ENCODE measurements at places on chromosomes 3 and 15.

DNA sequence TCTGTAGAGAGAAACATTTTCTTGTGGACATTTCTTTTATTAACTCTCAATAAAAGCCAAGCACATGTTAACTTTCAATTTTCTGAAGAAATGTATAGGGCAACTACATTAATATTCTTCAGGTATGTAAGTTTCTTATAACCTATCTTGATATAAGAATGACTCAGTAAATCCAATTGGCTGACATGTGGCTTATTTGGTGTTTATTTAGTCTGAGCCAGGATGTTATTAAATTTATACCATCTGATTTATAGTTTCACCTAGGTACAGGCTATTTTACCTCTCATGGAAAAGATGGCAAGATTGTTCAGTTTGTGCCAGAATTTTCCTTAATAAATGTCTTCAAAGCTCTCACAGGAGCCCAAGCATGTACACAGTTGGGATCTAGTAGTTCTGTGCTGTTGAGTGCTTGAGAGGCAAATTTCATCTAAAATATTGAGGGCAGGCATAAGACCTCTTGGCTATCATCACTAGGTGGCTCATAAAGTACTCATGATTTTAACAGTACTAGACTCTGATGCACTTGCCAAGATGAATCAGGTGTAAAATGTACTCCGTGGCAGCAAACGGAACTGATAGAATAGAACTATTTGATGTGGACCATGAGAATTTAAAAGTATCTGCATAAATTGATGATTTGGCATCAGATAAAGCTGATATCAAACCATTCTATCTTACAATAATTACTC lies 631.9 kb downstream of the RBMS3 start:
- DNase-seq, result no peak

- no peak for DNase-seq
Measured at GRCh38 chr3:161770484-161771386, 274.1 kb downstream of the OTOL1 start.

- no peak for DNase-seq
Measured at GRCh38 chr3:186255703-186256331, 106.2 kb downstream of the DGKG start.

DNA sequence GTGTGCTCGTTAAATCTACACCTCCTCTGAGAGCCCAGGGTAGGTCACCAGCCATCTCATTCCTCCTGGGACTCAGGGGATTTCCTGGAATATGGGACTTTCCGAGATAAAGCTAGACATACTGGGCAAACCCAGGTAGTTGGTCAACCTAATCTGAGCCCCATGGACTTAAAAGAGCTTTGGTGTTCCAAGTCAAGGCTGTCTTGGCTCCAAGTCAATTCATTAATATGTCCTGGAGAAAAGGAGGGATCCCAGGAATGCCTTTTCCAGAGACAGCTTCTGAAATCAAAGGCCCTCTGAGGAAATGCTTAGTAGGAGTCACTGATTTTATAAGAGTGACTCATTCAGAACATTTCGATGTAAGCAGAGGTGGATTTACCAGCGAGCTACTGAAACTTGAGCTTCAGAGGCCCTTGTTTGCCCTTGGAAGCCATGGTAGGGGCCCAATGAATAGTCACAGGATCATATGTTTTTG lies 137.3 kb upstream of the UBE2E1 start:
- no peak for DNase-seq

- DNase-seq, result no peak
Measured at GRCh38 chr3:195020921-195021320, 250.0 kb downstream of the XXYLT1 start.

GRCh38 chr15:94186770-94187331 lies 44.5 kb upstream of the MCTP2 start:
- DNase-seq, result no peak

DNA sequence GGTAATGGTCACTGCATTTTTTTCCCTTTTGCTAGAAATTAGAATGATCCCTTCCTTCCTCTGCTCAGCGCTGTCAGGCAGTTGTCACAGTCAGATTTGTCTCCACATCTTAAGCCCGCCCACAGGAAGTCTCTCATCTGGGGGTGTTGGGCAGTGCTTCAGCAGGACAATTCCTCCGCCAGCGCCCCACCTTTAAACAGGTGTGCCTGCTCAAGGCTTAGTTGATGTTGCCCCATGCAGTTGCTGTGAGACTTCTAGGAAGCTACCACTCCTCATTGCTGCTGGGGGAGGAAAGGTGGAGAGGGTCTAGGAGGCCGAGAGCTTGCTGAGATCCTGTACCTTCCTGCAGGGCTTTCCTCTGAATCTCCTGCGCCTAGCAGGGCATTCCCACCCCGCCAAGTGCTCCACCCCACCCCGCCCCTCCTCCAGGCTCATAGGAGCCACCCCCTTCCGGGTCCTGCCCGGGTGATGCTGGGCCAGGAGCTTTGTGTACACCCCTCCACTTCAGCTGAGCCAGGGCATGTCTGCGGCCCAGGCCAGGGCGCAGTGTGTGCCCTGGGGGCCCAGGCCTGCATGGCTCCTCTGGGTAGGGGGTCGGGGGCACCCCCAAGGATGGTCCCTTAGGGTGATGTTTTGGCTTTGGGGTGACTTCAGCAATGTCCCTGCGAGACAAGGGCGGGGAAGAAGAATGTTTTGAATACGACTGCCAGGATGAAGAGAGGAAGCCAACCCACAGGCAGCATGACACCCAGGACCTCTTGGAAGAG lies 68.7 kb downstream of the TRAK1 start:
- DNase-seq, result peak; percentile 40

- DNase-seq, result no peak
Measured at GRCh38 chr3:146550070-146550615, 5.7 kb upstream of the PLSCR1 start.

DNA sequence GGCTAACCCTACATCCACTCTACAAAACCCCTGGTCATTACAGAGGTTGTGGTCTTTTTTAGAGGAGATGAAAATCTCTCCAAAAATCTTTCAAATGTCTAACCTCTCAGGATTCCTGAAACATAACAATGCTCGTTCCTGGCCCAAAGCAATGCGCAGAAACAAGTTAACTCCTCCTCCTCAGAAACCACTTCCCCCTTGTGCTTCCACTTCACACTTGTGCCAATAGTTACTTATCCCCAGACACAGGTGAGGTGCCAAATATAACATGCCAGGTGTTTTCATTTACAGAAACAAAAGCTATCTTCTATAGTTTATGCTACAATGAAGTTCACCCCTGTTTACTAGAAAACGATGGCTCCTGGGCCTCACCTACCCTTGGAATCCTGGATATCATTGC lies 6.2 kb downstream of the NDUFAF1 start:
- DNase-seq, result no peak

DNA sequence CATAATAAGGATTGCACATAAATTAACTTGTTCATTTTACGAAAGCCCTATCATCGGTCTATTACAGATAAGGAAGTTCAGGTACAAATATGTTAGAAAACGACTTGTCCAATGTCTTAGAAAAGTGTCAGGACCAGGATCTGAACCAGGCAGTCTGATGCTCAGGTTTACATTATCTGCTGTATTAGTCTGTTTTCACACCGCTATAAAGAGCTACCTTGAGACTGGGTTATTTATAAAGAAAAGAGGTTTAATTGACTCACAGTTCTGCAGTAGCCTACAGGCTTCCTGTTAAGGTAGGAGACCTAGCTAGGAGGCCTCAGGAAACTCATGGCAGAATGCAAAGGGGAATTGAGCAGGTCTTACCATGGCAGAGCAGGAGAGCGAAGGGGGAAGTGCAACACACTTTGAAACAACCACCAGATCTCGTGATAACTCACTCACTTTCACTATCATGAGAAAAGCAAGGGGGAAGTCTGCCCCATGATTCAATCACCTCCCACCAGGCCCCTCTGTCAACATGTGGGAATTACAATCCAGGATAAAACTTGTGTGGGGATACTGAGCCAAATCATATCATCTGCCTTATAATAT lies 45.8 kb upstream of the GOLIM4 start:
- no peak for DNase-seq

GRCh38 chr3:175346573-175347356 lies 487.6 kb downstream of the NAALADL2 start:
- DNase-seq, result no peak

DNA sequence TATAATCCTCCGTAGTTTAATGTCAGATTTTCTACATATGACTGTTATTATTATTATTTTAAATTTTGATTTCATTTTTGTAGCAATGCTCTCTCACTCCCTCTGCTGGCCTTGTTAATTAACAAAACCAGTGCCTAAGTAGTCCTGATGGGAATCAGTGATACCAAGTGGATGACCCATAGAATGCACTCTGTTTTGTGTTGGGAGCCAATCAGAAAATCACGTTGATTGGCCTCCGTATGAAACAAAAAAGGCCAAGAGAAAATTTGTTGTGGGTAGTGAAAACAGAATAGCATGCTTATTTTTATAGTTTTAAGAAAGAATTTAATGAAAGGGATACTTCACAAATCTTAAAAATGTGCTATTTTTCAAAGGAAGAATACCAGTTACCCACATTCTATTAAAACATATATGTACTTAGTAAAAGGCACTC lies 34.4 kb upstream of the MEIS2 start:
- DNase-seq, result peak; percentile 2

DNA sequence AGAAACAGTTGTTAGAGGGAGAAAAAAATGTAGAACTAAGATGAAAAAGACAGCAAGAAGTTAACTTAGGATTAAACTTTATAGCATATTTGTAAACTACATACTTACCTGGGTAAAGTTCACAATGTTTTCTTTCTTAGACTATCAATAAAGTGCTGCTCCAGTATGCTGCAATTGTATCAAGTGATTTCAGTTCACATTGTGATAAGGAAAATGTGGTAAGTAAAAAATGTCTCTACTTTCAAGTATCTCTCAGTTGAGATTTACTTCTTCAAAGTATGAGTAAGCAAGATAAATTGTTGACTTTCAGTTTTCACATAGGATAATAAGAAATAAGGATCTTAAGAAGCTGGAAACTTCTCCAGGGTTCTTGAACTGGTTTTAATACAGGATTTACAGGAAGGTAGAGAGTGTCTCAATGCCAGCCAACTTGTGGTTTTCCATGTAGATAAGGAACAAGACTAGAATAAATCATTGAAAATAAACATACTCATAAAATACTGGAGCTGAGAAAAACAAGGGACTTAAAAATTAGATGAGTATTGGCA lies 528.8 kb downstream of the UNC13C start:
- no peak for DNase-seq

Data from CD4-positive, alpha-beta T cell treated with Interleukin-21 for 1 hour (primary cell).